Globus pallidus (tissue), 1 donor: ENCODE measurements at places on chromosomes 7 and 10.

DNA sequence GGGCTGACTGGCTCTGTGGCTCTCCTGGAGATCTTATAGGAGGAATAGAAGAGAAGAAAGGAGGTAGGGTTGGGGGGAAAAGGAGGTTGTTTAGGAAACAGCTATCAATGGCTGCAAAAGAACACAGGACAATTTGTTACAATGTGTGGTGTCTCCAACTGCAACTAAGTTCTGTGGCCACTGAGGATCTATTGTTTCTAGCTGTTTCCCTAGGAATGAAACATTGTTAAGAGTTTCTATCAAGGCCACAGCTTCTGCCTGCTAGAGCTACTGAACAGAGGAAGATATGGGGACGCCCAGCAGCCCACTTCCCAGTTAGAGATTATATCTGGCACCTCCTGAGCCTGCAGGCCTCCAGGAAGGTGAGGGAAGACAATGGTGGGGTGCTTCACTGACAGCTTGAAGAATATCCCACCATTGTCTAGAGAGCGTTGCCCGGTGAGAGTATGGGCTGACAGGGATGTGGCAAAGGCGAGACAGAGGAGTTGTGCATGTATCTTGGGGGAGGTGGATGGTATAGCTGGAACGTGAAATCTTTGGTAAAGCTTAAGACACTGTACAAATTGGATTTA is 4.0 kb downstream of the SCD start:
- peak; percentile 78 for DNase-seq

DNA sequence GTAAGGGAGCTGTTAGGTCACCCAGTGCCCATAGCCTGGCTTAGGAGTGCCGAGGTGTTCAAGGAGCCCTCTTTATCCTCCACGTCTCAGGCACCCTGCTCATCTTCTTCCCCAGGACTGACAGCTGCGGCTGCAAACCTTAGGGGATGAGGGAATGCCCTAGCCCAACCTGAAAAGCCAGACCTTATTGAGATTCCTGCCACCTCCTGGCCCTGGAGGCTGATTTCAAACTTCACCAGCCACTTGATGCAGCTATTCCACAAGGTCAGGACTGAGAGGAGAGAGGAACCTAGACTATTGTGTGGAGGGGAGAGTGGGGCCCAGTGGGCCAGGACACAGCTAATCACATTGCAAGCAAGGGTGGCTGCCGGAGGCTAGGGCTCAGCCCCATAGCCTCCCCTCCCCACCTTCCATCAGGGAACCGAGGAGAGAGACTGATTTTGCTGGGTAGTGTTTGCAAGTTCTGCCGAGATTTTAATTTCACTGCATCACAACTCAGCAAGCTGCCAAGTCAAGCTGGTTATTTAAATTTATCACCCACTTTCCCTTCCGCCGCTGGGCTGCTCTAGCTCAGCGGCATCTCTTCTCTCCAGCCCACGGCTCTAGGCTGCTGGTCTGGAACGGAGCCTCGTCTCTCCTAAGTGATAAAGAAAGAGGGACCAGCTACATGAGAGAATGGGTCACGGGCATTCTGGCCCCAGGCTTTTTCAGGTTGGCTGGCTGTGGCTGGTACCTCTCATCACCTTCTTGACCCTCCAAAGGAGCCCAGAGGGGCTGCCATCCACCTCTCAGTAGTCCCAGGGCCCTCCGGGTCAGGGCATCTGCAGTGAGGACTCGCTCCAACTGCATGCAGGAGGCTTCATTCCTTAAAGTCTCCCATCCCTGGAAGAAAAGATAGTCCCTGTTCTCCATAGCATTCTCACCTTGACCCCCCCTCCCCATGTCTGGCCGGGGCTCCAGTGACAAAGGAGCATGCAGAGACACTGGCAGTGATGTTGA is 66.7 kb downstream of the PAX2 start:
- DNase-seq: no peak

DNA sequence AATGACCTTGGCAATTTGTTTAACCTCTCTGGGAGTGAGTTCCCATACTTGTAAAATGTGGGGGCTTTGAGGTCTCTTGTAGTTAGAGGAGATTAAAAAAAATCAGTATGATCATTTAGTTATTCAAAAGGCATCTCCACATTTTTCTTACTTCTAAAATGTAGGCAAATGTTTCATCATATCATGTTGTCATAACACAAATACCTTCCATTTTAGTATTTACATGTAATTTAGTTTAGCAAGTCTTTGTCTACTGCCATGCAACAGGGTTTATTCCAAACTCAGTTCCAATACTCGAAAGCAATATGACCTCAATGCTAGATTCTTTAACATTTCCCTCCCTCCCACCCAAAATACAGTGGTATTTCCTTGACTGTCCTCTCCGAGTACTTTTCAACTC is 262.8 kb upstream of the IMMP2L start:
- DNase-seq: no peak

GRCh38 chr10:102726274-102726673 is 11.8 kb downstream of the SFXN2 start:
- no peak for DNase-seq

DNA sequence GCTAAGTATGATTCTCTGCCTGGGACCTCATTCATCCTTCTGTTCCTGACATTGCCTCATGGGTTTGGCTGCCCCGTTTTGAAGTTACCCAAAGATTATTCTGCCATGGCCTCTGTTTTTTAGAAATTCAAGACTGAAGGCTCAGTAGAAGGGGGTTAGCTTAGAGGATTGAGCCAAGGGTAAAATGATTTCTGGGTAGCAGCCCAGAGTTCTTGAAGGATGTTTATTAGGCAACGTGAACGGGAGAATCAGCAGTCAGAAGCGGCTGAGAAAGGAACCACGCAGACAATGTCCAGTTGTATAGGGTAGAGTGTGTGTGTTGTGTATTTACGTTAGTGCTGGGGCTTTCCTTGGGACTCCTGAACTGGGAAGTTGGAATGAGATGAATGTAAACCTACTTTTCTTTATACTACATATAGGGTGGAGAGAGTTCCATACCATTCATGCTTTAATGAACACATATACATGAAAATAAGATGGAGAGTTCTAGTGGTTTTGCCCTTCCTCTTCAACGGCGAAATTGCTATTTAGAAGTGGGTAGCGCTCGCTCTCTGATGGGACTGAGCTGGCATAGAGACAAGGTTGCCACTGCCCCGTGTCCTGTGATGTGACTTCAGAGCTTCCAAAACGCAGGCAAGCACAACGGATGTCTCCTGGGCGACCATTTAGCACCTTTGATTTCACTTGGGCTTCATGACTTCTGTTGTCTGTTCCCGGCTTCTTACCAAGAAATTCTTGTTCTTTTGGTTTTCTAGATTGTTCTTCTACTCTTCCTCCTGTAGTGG is 35.0 kb upstream of the IL15RA start:
- DNase-seq: no peak
